Activated CD4-positive, CD25-positive, alpha-beta regulatory T cell treated with anti-CD3 and anti-CD28 coated beads, Interleukin-2, amount 50 U/mL, for 16 hours (primary cell): ENCODE measurements at places on chromosomes 5 and 9.

GRCh38 chr9:127112735-127113161 lies 9.7 kb downstream of the ANGPTL2 start:
- DNase-seq: no peak

DNA sequence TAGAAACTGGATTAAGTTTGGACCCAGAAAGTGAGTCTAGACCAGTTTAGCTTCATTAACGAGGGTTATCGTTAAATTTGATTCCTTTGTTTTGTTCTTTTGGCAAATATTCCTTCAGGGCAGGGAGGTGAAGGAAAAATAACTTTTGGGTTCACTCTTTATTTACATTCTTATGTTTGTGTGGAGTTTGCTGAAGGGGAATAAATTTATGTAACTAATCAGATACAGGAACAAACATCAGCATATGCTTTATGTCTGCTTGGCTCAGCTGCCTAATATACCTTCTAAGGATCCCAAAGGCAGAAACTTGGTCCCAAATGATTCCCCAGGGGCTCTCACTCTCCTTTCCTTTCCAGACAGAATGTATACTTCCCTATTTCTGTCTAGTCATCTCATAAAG lies 132.4 kb downstream of the MCTP1 start:
- DNase-seq: no peak

GRCh38 chr5:28156981-28157380 lies 1118.6 kb upstream of the CDH9 start:
- DNase-seq: no peak

- no peak for DNase-seq
These were observed 312 bp downstream of the SET start for GRCh38 chr9:128689293-128689774.

- DNase-seq: no peak
These were observed 6.1 kb downstream of the ANXA2R start for GRCh38 chr5:43033841-43034590.

GRCh38 chr5:121273833-121274433 lies 577.7 kb upstream of the FTMT start:
- DNase-seq: no peak

- no peak for DNase-seq
These were observed 70.0 kb downstream of the RXRA start for GRCh38 chr9:134396258-134396742.

DNA sequence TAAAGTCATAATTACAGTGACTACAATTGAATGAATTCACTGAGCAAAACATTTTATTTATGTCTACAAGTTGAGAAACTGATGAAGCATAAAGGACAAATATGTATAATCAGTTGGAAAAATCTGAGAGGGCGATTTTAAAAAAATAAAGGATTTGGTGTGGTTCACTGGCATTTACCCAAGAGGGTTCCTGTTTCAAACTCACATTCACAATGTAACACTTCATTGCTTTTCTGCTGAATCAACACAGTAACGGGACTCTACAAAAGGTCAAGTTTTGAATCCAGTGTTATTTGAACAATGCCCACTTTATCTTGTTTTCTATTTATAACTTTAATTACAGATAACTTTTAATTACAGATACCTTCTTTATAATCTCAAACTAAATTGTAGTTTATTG lies 138.6 kb downstream of the NUDT12 start:
- DNase-seq: no peak

DNA sequence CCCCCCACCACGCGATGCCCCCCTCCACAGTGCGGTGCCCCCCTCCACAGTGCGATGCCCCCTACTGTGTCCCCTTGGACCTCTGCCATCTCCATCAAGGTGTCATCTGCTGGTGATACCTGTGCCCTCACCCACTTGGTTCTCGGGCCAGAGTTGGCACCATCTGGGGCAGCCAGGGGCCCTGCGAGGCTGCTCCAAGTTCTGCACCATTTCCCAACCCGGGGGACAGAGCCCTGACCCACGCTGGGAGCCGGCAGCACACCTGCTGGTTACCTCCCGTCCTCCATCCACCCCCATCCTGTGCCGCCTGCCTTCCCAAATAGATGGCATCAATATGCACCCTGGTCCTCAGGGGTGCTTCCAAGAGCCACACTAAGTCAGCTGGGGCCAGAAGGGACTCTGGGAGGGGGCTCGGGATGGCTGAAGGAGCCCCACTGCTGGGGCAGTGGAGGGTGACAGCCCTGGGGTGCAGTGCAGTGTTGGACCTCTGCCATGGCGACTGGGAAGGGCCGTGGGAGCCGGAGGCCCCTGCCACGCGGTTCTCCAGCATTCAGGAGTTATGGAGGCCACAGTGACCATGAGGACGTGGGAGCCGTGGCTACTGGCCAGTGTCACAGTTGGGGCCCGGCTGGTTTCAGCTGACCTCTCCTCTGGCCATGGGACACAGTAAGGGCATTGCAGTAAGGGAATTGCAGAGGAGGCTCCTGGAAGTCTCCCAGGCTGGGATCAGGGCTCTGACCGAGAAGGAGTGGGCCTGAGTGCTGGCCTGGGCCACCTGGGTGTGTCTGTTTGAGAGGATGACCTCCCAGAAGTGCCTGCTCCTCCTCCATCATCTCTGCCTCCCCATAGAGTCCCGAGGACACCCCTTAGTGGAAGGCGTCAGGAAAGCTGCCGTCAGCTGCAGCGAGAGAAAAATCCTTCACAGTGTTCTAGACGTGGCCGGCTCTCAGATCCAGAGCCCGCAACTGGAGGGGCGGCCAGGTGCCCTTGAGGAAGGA lies 44.2 kb upstream of the NOTCH1 start:
- DNase-seq: no peak
